ENCODE measurements at places on chromosomes 2 and 18.

DNA sequence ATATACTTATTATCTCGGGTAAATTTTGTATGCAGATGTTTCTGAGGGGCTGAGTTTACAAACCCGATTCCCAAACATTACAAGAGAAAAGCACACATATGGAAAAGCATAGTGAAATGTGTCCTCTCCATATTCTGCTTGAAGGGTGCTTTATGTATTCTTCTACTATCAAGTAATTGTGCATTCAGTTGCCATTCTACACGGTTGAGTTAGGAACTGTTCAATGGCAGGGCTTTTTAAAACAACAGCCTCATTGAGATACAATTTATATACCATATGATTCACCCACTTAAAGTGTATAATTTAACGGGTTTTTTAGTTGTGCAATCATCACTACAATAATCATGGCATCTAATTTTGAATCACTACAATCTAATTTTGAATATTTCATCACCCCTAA lies 138.4 kb upstream of the DLGAP1 start:
- DNase-seq: no peak

DNA sequence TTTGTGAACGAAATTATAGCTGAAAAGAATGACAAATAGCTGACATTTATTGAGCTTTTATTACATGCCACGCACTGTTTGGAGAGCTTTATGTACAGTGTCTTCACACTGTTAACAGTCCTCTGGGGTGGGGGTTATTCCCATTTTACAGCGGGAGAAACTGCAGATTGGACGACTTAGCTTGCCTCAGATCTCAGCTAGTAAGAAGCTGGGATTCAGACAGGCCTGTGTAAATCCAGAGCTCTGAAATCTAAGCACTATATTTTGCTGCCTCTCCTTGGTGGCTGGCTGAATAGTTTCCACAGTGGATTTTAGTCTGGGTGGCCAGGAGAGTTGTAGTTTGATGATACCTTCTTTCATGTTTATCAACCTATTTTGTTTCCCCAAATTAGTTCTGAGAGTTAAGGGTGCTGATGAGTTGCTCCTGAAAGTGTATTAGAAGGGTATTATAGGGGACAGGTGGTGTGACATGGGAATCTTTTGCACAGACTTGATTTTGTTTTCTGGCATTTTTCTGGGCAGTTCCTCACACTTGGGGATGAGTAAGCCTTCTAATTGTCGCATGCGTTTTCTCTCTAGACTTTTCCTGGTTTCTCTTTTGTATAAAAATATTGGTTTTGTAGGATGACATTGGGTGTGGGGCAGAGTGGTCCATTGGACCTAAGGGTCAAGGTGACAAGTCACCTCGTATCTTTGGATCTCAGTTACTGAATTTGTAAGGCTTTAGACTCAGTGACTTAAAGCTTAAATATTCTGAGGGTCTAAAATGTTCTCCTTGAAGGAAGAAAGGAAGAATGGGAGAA lies 1.5 kb downstream of the ACSL3 start:
- no peak for DNase-seq

DNA sequence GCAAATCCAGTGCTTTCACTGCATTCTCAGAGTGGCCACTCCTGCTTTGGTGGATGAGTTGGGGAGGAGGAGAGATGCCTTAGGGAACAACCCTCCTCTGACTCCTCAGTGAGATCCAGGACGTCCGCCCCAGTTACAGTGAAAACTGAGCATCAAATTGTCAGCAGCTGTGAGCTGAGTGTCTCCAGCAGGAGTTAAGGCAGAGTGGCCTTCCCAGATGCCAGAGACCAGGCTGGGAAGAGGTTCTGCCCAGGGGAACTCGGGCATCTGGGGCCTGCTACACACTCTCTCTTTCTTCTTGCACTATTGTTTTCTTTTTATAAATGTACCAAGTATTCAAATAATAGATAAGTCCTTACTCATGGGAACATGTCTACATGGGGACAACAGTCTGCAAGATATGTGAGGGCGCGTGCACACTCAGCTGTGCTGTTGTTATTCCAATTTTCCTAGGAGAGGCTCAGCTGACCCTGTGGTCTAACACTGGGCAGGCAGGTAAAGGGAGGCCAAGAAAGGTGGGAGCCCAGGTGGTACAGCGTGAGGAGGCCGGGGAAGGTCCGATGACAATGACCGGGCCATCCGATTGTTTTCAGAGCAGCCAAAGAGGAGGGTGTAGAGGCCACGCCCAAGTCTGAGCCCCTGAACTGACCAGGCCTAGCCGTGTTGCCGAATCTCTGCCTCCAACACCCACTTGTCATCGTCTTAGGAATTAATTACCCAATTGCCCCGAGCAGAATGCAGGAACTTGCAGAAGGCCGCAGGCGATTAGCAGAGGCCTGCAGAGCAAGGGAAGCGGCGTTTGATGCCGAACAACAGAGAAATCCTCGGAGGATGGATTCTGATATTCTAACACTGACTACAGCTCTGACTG lies 166.9 kb downstream of the ANAPC1 start:
- no peak for DNase-seq

GRCh38 chr2:113155331-113155730 lies 18.4 kb upstream of the PSD4 start:
- no peak for DNase-seq

GRCh38 chr2:167783261-167784083 lies 463.9 kb downstream of the STK39 start:
- DNase-seq: no peak

GRCh38 chr18:9825571-9826073 lies 60.2 kb upstream of the TXNDC2 start:
- no peak for DNase-seq

GRCh38 chr2:124025171-124025580 lies at the start of gene CNTNAP5:
Gene CNTNAP5, plus strand, starts transcription at chr2:124025287. Its CDS starts 364 bp downstream, at chr2:124025651.
- DNase-seq: no peak

Measured in CD4-positive, alpha-beta T cell treated with Interleukin-6 for 4 hours (primary cell).